NCI-H2107 (cell line): ENCODE measurements at places on chromosomes 2 and 18.

DNA sequence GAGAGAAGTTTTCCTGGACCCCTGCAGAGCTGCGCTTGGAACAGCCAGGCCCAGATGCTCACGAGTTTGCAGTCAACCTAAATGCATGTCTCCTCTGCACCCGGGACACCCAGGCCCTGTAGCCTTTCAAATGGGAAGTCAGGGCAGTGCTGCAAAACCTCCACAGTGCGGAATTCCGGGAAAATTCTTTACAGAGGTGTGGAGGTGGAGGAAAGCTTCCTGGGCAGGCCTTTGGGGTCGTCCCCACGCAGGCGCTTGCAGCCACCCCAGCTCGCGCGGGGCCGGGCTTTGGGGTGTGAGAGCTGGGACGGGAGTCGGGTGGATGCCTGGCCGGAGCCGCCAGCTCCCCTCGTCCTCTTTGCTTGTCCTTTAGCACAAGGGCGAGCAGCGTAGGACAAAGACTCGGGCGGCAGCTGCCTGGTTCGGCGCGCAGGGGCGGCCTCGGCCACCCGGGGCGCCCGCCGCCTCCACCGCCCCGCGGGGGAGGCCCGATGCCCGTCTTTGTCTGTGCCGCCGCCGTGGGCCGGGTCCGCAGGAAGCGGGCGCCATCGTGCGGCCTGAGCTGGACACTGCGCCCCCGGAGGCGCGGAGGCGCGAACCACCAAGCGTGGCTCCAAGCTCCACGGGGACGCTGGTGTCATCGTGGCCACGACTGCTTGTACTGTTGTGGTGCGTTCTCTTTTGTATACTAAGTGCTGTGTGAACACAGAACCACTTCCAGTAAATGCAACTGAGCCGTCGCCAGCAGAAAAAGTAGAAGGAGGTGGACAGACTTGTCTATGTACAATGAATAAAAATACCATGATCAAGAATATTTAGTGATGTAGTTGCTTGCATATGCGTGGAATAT lies 28.2 kb upstream of the BCL11A start:
- DNase-seq: no peak

GRCh38 chr2:188293601-188294351 lies 2.1 kb downstream of the GULP1 start:
- DNase-seq: no peak

DNA sequence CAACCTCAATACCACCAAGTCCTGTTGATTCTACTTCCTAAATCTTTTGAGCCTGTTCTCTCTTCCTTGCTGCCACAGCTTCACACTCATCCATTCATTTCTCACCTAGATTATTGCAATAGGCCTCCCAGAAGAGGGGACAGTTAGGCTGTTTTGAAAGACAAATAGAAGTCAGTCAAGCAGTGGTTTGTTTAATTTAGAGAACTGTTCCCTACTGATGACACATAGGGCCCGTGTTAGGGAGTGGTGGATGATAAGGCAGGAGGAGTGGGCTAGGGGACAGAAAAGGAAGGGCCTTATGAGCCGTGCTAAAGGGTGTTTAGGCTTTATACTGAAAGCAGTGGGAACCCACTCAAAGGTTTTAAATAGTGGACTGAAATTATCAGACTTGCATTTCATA lies 59.6 kb upstream of the ZFP36L2 start:
- DNase-seq: no peak

DNA sequence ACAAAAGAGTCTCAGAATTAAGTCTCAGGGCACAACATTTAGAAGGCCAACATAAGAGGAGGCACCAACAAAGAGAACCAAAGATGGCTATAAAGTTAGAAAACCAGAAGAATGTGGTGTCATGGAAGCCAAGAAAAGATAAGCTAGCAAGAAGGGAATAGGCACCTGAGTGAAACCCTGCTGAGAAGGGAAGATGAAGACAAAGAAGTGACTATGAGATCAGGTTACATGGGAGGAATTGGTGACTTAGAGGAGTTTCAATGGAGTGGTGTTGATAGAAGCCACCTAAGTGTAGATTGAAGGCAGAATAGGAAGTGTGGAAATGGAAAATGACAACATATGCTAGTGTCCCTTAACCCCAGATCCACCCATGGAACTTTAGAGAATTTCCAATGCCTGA lies 327.6 kb upstream of the KCNJ3 start:
- DNase-seq: no peak

DNA sequence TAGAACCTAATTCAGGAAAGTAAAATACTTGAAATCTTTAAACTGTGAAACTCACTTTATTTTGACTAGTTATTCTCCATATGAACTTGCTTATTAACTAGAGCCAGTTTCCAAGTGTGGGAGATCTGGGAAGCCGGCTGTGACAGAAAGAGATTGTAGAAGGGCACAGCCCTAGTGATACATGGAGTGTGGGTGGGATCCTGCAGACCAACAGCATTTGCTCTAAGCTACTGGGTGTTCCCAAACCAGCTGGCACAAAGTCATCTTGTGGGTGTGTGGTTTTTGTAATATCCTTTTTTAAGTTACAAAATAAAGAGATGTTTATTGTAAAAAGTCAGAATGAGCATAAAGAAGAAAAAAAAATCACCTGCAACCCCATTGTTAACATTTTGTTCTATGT lies 3.4 kb downstream of the DUSP19 start:
- no peak for DNase-seq

DNA sequence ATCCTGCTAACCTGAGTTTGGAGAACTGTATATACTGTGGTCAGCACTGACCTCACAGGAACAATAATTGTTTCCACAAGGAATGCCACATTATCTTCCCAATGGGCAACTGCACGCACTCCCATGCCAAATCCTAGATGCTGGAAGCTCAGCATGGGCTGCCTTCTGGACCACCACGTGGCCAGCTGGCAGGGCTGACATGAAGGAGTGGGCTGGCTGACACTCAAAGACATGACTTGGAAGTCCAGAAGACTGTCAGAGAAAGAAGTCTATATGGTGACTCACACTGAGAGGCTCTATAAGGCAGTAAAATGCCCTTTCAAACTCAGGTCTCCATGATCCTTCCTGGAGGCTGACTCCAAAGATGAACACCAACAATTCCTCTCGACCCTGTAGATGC lies 98.4 kb upstream of the RNF152 start:
- no peak for DNase-seq

GRCh38 chr2:217538719-217539118 lies 464.1 kb downstream of the TNS1 start:
- no peak for DNase-seq

DNA sequence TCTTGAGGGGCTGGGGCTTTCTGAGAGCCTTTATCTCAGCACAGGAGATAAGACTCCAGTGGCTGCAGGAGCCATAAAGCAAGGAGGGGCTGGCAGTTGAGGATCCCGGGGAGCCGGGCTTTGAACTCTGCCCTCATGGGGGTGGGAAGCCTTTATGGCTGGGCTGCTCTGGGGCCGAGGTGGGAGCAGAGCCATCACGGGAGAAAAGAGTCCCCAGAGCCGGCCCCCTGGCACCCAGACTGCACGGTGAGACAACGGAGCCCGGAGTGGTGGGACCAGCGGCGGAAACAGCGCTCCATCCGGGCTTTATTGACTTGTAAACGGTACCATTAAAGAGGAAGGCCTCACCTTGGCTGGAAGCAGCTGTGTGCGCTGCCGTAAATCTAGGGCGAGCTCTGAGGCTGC lies 162.6 kb downstream of the MYCN start:
- no peak for DNase-seq

GRCh38 chr2:13252615-13253014 lies 535.9 kb downstream of the TRIB2 start:
- DNase-seq: no peak

GRCh38 chr2:68222287-68222686 lies 30.0 kb downstream of the PPP3R1 start:
- no peak for DNase-seq

GRCh38 chr2:191018643-191019119 lies 4.7 kb upstream of the STAT1 start:
- DNase-seq: no peak

DNA sequence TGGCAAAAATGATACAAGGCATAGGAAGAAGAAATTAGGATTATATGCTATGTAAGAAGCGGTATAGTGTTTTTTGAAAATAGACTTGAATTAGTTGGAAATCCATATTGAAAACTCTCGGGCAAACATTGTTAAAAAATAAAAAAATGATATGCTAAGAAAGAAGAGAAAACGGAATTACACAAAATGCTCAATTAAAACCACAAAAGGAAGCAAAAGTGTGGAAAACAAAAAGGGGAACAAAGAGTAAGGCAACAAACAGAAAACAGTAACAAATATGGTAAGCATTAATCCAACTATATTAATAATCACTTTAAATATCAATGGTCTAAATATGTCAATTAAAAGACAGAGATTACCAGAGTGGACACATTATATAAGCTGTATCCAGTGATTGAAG lies 58.4 kb downstream of the TXNL1 start:
- no peak for DNase-seq

DNA sequence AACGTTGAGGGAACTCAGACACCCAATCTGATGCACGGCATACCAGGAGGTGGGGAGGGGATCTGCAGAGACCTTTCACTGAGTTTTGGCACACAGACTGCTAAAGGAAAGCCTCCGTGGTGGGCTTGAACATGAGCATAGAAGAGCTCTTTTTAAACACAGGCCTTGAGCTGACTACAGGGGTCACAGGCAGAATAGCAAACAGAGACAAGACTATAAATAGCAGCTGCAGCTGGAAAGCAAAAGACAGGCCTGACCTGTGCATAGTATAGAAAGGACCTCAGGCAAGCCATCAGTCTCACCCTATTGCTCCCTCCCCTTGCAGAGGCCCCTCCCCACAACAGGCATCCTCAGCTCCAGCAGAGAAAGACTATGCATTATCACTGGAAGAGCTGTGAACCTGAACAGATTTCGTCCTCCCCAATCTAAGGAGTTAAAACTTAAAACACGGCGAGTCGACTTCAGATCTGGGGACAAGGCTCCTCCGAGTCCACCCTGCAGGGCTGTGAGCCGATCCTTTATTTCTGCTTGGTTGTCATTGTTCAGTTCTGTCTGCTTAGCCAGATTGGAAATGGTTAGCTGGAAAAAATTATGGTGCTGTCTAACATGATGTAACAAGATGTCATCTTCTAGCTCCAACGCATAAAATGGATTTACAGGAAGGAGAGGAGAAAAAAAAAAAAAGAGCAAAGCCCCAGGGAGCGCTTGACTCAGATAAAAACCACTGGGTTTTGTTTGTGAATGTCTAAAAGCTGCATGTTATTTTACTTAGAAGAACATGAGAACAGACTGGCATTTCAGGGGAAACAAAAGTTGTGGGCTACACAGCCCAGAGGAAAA lies 25.2 kb upstream of the LCLAT1 start:
- DNase-seq: peak; percentile 57

- DNase-seq: peak; percentile 58
These were observed 752 bp downstream of the MGAT4A start for GRCh38 chr2:98730053-98730706.

DNA sequence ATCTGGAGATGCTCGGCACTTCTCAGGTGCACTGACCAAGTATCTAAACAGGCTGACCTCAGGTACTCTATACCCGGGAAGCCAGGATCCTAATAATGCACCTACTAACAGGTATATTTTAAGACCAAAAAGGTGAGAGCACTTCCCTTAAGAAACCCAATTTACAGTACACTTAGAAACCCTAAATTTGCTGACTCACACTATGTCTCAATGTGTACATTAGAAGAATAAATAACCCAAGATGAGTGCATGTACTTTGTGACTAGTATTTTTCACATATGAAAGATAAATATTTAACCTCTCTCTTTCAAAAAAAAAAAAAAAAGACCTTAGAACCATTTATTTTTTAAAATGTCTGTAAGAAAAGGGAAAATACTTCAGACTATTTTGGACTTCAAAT lies 118.8 kb downstream of the ZNF516 start:
- DNase-seq: no peak

GRCh38 chr2:171178993-171179392 lies 18.3 kb upstream of the TLK1 start:
- no peak for DNase-seq

DNA sequence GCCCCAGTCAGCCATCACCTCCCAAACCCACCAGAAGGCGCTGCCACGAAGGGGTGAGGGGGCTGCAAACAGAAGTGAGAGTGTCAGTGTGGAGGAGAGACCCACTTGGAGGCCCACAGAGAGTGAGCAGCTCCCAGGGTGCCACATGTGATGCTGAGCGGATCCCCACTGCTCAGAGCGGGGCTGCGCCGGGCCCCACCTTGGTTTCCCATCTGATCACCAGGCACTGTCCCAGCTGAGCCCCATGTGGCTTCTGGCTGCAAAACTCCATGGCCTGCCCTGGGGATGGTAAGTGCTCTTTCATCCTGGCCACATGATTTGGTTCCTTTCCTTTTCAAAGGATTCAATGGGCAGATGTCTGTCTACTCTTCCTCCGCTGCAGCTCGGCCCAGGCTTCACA lies 23.8 kb downstream of the SNORC start:
- DNase-seq: no peak

GRCh38 chr2:8152392-8153257 lies 529.2 kb upstream of the ID2 start:
- DNase-seq: no peak

DNA sequence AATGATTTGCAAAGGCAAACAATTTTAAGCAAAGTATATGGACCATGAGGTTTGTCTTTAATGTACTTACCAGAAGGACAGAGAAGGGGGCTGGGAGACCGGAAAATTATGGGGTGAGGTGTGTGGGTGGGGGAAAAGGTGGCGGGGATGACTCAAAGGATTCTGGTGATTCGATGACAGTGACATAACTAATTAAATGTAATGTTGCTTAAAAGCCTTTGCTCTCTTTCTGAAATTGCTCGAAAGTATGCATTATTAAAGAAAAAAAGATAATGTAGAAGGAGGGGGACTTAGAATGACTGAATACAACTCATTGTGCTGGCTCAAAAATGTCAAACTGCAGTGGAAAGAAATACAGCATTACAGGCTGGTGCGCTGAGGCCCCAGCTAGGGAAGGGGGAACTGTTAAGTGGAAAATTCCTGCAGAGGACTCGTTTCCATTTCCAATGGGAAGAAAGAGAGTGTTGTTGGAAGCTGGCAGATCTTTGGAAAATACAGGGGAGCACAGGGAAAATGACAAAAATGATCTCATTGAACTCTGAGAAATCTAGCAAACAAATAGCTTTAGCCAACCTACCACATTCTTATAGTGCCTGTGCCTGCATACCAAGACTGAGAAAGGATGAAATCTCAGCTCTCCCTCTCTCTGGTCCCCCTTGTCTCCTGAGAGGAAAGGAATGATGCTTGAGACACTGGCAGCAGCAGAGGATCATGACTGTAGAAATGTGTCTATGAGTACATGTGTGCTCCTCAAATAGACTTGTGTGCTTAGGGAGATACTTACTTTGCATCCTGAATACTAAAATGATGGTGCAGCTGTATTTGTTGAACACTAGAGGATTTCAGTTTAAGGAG lies 632.4 kb downstream of the NYAP2 start:
- no peak for DNase-seq

DNA sequence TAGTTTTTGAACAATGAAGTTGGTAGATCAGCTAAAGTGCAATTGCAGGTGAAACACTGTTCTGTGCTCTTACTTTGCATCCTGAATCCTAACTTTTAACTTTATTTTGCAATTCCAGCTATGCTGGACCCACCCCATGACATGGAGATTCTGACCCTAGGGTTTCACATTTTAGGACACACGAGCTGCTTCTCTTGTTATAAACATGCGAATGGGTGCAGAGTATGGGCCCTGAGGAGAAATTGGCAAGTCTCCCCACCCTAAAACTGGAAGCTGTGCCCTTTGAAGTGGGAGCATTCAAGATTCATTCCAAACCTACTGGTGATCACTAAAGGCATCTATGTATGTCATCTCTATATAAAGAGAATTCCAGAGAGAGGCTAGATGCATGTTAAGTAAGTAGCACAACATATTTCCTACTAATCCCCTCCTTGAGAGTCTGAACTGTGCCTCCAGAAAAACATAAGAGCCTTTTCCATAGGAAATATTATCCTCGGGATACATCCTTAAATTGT lies 794.3 kb upstream of the ZEB2 start:
- no peak for DNase-seq
